ENCODE measurements at places on chromosomes 3 and 15.

- peak; percentile 6 for DNase-seq
Observed at GRCh38 chr3:112508860-112509259, 9.6 kb upstream of the BTLA start.

- no peak for DNase-seq
Observed at GRCh38 chr3:131704098-131704497, 201.3 kb upstream of the MRPL3 start.

- DNase-seq, result no peak
Observed at GRCh38 chr3:138137861-138138260, 5.7 kb upstream of the A4GNT start.

- DNase-seq, result no peak
Observed at GRCh38 chr3:62795978-62796657, 79.1 kb downstream of the CADPS start.

GRCh38 chr15:76098685-76099084 lies 38.9 kb downstream of the TMEM266 start:
- no peak for DNase-seq

DNA sequence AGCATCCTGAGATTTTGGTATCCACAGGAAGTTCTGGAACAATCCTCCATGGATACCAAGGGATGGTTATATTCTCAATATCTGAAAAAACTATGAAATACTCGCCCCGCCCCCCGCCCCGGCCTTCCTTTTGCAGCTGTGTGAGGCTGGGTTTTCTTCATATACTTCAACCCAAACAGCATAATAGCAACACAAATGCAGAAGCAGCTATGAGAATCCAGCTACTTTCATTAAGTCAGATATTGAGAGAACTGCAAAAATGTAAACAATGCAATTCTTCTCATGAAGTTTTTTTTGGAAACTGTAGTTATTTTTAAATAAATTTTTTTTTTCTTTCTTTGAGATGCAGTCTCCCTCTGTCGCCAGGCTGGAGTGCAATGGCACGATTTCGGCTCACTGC lies 10.9 kb upstream of the IDH2 start:
- DNase-seq, result no peak

DNA sequence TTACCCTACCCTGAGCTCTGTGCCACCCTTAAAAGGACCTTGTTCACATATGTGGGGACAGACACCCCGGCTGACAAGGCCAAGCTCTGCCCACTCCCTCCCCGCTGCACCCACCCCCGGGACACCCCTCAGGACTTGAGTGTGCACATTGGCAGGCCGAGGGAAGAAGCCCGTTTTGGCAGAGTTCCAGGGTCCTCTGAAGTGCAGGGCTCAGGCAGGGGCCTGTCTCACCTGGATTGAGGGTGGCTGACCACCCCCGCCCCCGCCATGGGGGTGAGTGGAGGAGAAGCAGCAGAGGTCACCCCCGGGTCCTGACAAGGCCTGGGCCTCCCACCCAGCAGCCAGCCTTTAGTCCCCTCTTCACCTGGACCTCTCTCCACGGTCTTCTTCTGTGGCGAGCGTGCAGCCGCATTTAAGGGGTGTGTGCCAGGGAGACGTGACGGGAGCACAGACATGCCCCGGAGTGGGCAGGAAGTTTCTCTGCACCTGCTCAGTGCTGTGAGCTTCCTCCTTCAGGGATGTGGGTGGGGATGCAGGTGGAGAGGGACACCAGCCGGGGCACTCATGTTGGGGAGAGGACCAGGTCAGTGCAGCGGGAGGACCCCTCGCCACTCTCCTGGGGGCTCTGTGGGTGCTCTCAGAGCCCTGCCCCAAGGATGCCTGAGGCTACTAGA lies 50.7 kb downstream of the LINGO1 start:
- DNase-seq, result no peak

DNA sequence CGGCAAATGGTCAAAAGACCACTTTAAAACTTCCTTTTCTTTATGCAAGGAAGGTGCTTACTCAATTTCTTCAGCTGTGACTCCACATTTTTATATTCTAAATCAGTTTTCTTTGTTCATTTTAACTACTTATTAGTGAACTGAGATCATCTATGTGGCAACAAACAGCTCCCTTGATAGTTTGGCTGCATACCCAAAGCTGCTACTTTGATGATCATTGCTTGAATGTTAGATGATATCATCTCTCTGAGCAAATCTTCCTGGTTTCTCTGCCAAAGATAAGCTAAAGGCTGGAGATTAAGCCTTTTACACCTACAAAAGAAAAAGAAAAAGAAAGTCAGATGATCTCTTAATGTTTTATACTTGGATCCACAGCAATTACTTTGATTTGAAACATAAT lies 95.5 kb downstream of the DPH6 start:
- no peak for DNase-seq

GRCh38 chr3:27679691-27680090 lies 42.4 kb downstream of the EOMES start:
- no peak for DNase-seq

GRCh38 chr3:114428044-114428595 lies 134.3 kb downstream of the TIGIT start:
- no peak for DNase-seq

- DNase-seq, result no peak
Observed at GRCh38 chr3:171135549-171135948, 109.0 kb upstream of the SLC2A2 start.

Data from inflammatory macrophage treated with lipopolysaccharide for 1 hour (primary cell).